D721Med (cell line): ENCODE measurements at places on chromosomes 2 and 18.

DNA sequence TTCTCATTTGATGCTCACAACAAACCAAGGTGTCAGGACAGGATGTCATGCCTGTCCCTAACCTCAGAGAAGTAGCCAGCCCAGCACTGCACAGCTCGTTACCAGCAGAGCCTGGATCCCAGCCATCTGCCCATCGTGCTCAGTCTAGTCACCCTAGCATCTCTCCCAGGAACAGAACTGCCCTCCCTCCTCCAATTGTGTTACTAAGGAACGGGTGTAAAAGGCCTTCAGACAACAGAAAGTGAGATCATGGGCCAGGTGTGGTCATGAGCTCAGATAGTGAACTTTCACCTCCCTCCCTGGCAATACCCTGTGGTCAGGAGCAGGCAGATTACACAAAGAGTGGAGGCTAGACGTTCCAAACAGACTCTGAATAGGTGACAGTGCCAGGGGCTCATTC is 111.8 kb upstream of the PPP1CB start:
- no peak for DNase-seq

DNA sequence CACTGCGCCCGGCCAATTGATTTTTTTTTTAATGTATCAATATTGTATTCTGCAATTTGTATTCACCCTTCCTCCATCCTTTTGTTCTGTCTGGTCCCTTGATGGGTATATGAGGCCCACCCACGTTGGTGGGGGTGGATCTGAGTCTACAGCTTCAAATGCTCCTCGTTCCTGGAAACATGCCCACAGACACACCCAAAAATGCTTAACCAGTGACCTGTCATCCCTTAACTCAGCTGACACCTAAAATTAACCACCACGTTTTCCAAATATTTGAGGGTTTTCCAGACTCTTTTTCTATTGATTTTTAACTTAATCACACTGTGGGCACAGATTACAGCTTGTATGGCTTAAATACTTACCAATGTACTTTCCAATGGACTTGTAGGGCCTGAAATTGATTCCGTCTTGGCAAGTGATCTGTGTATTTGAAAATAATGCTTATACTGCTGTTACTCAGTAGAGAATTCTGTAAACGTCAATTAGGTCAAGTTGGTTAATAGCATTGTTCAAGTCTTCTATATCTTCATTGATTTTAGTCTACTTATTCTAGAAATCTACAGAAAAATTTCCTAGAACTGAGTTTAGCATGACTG is 34.4 kb upstream of the CYP27C1 start:
- no peak for DNase-seq

GRCh38 chr2:74415762-74416395 is 5.5 kb downstream of the C2orf81 start:
- DNase-seq: peak; percentile 1

- no peak for DNase-seq
These were observed 2.4 kb downstream of the CCT4 start for GRCh38 chr2:61885896-61886603.

- DNase-seq: peak; percentile 51
These were observed at the start of gene TCF4 for GRCh38 chr18:55588111-55588869. TCF4 (minus strand) TSS chr18:55588192; CDS start chr18:55587116, 1,076 bp downstream.

- DNase-seq: no peak
These were observed 124.1 kb upstream of the ZBTB14 start for GRCh38 chr18:5419601-5420000.

GRCh38 chr2:100113990-100114433 is 28.4 kb downstream of the AFF3 start:
- DNase-seq: no peak

GRCh38 chr18:76456823-76457222 is 38.2 kb downstream of the ZNF516 start:
- no peak for DNase-seq

GRCh38 chr18:24662412-24662821 is 202.0 kb downstream of the HRH4 start:
- no peak for DNase-seq

- DNase-seq: no peak
These were observed 66.8 kb downstream of the TET3 start for GRCh38 chr2:74051504-74051903.

- DNase-seq: no peak
These were observed 226.2 kb upstream of the RAB6C start for GRCh38 chr2:129753261-129753660.

- no peak for DNase-seq
These were observed 23.5 kb downstream of the CAPN14 start for GRCh38 chr2:31193806-31194205.

DNA sequence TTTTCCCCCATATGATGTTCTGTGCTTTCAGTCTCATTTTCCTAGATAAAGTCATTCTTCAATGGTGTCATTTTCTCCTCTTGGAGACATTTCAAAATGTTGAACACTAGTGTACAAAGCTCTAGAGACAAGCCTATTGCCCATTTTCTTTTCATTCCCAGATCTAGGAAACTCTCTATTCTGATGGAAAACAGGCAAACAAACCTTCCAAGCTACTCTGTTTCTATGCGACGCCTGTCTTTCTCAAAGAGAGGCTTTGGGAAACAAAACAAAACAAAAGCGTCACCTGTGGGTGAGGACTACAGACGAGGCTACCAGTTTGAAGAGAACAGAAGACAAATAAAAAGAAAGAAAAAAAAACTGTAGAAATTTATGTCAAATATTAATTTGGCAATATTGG is 311.0 kb downstream of the CBLN2 start:
- DNase-seq: no peak

- DNase-seq: no peak
These were observed 178.3 kb upstream of the LRATD1 start for GRCh38 chr2:14454202-14454601.

GRCh38 chr2:128820452-128820851 is 501.8 kb upstream of the HS6ST1 start:
- DNase-seq: no peak

DNA sequence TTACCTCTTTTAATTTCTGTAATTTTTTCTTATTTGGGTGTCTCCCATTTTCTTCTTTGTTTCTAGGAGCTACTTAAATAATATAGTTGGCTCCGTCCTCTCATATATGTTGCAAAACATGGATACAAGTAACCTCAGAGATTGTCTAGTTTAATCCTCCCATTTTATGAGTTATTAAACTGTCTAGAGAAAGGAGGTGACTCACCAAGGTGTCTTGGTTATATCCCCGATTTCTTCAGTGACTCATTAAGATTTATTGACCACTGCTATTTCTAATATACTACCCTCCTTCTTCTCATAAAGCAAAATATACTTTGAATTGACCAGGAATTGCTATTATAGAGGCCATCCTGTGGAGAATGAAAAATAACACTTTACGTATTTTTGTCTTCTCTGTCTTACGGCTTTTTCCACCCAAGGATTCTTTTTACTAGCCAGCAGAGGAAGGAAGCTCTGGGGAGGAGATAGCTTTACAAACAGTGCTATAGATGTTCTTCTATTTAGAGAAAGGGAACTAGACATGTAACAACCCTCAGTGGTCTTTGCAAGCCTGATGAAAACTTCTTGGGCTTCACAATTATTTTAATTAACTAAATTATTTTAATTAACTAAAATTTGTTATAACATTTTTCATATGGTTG is 300.4 kb upstream of the TNP1 start:
- DNase-seq: no peak

GRCh38 chr2:219396863-219397457 is 9.2 kb upstream of the DNPEP start:
- no peak for DNase-seq

- no peak for DNase-seq
These were observed 250.6 kb upstream of the SPHKAP start for GRCh38 chr2:228432116-228432515.

- DNase-seq: no peak
These were observed 259.6 kb downstream of the CLIP4 start for GRCh38 chr2:29374823-29375222.

- DNase-seq: no peak
These were observed 55.7 kb downstream of the RAB27B start for GRCh38 chr18:54883816-54884604.

- DNase-seq: no peak
These were observed 75.3 kb downstream of the MAP3K20 start for GRCh38 chr2:173150963-173151362.

GRCh38 chr2:167509586-167509985 is 621.3 kb downstream of the XIRP2 start:
- no peak for DNase-seq

- no peak for DNase-seq
These were observed 15.3 kb downstream of the RPL31 start for GRCh38 chr2:101017371-101017770.

DNA sequence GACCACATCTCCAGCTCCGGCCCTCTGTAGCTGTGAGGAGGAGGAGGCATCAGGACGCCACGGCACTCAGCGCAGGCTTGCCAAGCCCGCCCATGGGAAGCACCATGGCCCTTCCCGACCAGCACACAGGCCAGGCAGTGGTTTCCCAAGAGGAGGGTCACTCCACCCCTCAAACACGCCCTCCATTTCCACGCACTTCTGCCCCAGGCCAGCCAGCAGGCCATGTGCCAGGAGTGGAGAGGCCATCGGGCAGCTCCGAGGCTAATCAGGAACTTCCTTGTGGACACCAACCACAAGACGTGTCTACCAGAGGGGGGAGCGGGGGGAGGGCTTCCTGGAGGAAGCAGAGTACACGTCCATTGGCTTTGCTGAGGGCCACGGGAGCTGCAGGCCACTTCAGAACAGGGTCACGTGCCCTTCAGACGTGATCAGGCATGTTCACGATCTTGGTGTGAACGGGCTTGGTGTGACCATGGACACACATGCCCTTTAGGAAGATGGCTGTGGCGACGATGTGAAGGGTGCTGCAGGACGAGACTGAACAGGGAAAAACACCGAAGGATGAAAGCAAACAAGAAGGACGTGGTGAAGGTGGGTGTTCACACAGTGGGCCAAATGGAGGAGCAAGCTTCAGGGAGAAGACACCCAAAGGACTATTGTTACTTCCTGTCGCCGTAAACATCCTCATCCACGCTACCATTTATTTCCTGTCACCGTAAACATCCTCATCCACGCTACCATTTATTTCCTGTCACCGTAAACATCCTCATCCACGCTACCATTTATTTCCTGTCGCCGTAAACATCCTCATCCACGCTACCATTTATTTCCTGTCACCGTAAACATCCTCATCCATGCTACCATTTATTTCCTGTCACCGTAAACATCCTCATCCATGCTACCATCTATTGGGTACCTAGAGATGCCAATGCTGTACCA is 6.5 kb upstream of the MTERF4 start:
- DNase-seq: no peak

DNA sequence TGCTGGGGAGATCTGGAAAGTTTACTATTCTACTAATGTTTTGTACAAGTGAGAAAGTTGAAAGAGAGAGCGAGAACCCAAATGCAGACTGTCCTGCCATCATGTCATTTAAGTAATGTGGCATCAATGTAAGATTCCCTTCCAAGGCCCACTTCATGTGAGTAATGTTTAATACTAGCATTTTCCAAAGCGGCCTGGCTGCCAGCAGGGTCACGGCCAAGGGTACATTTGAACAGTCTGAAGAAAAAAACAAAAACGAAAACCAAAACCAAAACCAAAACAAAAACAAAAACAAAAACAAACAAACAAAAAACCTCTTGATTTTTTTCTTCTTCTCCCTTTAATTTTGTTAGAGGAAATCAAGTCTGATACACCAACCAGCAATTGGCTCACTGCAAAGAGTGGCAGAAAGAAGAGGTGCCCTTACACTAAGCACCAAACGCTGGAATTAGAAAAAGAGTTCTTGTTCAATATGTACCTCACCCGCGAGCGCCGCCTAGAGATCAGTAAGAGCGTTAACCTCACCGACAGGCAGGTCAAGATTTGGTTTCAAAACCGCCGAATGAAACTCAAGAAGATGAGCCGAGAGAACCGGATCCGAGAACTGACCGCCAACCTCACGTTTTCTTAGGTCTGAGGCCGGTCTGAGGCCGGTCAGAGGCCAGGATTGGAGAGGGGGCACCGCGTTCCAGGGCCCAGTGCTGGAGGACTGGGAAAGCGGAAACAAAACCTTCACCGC is 2.2 kb downstream of the HOXD10 start:
- no peak for DNase-seq

DNA sequence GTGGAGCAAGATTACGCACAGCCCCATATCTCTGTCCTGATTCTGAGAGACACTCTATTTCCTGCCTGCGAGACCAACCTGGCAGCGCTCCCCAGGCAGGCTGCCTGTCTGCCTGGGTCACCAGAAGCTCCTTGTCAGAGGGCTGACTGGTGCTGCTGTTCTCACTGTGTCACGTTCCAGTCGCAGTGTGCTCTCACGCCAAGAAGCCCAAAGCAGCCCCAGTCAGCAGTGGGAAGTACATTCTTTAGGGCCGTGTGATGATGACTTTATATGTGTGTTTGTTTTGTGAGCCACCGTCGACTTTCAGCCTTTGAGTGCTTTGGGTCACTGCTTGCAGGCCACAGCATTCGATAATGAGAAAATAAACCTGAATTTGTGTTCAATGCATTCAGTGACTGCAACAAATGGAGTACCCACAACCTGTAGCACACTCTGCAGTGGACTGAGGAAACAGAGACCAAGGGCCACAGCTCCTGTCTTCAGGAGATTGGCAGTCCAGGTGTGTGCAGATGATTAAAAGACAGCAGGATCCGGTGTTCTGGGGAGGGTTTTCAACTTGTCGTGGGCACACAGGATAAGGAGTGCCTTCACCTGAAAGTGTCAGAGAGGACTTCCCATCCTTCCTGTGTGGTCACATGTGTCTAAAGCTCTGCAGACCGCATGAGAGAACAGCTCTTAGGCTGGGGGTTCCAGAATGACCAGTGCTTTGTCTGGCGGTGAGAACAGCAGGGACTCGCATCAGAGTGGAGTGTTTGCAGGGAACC is 4.8 kb downstream of the TNFRSF11A start:
- DNase-seq: no peak

- no peak for DNase-seq
These were observed 22.6 kb downstream of the ACSL3 start for GRCh38 chr2:222883420-222883819.

DNA sequence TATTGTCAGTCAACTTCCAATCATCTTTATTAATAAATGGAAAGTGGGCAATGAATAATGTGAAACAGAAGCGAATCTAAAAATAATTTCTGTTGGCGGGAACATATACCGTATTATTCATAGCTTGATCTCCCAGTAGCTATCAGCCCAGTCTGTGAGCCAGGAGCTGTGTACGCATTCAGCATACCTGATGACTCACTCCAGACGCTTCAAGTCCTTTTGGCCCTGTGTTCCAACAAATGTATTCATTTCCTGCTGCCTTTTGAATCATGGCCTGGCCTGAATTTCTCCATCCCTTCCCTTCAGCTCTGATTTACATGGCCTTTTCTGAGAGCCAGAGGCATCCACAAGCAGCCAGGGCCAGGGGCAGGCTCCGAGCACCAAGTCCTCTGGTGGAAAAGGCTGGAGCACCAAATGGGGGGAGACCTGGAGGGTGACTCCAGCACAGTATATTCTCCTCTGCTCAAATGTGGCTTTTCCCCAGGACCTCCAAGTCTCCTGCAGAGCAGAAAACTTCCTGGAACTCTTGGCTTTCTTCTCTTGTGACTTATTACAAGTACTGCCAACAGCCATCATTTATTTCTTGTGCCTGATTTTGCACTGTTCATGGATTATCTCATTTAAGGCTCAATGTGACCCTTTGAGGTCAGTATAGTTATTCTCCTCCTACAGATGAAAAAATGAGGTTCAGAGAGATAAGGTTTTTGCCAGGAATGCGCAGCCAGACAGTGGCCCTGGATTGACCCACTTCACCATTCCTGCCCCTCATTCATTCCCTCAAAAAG is 108.7 kb downstream of the EN1 start:
- DNase-seq: no peak
